ENCODE measurements at places on chromosomes 7 and 10.
A peak's percentile ranks its signal among the peaks of the same experiment; 100 is the strongest.

GRCh38 chr7:138776166-138776833, 21.5 kb upstream of the TMEM213 start:
- no peak for DNase-seq

DNA sequence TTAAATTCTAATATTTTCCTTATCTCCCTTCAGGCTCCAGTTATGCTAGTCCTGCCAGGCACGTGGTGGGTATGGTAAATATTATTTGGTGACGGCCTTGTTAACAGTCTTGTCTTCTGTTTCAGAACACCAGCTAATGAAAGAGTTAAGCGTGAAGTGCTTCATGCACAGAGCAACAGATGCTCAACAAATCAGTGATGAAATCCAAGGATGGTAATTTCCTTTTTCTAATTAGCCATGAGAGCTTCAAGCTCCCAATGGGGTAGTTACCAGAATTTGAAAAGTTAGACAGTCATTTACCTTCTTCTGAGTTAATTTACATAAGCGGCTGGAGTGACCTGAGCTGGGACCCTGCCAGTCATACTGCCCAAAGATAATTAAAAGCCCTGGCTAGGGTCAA, 1.9 kb upstream of the OTUD1 start:
- no peak for DNase-seq

DNA sequence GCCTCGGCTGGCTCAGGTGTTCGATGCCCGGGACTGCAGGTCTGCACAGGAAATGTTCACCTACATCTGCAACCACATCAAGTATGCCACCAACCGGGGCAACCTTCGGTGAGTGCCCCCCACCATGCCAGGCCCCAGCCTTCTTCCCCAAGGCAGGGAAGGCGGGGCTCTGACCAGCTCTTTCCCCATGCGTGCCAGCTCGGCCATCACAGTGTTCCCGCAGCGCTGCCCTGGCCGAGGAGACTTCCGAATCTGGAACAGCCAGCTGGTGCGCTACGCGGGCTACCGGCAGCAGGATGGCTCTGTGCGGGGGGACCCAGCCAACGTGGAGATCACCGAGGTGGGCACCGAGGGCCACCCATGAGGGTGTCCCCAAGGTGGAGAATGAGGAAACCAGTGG, 7.5 kb downstream of the NOS3 start:
- no peak for DNase-seq

GRCh38 chr7:99267481-99267840, 5.2 kb upstream of the MYH16 start:
- no peak for DNase-seq

DNA sequence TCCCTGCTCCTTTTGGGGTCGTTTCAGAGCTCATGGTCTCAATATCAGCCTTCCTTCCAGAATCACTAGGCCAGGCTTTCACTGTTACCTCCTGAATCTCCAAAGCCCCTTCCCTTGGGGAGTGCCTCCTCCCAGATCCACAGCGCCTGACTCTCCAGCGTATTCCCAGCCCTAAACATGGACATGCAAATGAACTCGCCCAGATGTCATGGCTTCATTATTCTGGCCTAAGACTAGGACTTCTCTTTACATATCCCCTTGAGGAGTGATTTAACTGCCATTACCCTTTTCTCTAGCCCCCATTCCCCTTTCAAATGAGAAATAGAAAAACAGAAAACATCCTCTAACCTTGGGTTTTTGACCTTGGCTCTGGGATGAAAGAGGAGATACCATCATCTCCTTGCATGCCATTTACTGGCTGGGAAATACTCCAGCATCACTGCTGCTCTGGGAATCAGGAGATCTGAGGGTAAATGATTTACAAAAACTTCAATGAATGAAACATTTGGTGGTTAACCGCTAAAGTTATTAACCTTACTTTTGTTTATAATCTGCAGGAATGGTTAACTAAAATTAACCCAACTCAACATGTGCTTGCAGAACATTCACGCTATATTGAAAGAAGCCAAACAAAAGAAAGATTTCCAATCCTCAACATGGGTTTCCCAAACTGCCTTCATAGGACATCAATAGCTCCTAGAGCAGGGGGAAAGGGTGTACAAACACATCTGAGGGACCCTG, 37.0 kb downstream of the FAM171A1 start:
- no peak for DNase-seq

GRCh38 chr10:43305876-43306275, 39.0 kb upstream of the RASGEF1A start:
- DNase-seq, result no peak

DNA sequence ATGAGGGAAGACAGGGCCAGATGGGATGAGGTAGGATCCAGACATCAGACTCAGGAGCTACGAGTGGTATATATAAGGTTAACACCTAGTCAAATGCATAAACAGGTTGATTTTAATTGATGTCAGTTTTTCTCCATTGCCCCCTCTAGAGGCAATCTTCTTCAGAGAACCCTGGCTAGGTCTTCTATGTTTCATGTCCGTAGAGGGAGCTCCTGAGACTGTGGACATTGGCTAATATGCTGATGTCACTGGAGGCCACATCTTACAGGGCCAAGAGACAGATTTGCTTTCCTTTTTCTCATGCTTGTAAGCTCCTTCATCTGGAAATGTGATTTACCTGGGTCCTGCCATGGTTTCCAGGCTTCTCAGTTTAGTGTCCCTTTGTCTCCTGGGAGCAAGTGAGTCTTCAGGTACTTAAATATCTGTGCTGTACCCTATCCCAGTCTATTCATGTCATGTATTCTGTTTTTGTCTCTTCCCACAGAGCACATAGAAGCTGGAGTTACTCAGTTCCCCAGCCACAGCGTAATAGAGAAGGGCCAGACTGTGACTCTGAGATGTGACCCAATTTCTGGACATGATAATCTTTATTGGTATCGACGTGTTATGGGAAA, 161.6 kb upstream of the PRSS1 start:
- no peak for DNase-seq

GRCh38 chr10:58776568-58777318, 264.1 kb downstream of the BICC1 start:
- no peak for DNase-seq

GRCh38 chr10:3735175-3735574, 49.8 kb downstream of the KLF6 start:
- no peak for DNase-seq

DNA sequence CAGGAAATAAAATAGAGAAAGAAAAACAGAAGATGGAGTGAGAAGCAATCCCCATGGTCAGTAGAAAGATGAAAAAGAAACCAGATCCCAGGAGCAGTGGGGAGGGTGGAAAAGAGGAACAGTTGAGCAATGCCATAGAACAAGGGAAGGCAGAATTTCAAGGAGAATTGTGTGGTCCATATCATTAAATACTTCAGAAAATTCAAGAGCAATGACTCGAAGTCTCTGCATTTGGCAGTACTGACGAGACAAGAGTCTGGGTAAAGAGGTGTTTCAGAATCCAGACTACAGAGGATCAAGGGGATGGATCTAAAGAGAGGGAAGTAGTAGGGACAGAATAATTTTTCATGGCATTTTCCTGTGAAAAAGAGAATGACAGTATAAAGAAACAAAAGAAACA, 512.6 kb downstream of the PHTF2 start:
- DNase-seq, result no peak

- DNase-seq, result no peak
Measured at GRCh38 chr7:159078911-159079270, 65.8 kb downstream of the VIPR2 start.

GRCh38 chr10:104300736-104301292, 31.8 kb downstream of the GSTO2 start:
- peak; percentile 45 for DNase-seq

GRCh38 chr7:20917603-20918002, 130.9 kb upstream of the SP8 start:
- no peak for DNase-seq

GRCh38 chr7:93310346-93310745, 78.2 kb downstream of the VPS50 start:
- DNase-seq, result no peak

DNA sequence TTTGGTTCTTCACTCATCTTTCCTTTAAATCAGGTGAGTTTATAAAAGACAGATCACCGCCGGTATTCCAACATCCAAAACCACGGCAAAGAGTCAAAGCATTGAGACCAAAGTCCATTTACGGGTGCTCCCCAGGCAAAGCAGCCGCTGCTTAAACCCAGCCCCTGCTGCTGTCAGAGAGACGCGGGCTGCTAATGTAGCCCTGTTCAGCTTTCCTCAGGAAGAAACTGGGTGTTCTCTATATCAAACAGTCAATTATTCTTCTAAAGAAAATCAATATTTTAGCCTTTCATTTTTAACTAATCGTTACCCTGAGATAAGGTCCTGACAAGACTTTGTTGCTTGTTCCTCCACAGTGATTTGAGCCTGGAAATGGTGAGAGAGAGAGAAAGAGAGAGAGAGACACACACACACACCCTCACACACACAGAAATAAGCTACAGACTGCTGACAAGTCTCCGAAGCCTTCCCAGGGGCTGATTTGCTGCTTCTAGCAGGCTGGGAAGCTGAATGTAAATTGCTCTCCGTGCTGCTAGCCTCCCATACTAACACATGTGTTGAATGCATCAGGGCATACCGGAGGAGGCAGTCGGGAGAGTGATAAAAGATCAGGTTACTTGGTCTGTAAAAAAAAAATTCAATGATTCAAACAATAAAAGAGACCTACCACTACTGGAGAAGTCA, 183.0 kb upstream of the ANK3 start:
- peak; percentile 23 for DNase-seq

DNA sequence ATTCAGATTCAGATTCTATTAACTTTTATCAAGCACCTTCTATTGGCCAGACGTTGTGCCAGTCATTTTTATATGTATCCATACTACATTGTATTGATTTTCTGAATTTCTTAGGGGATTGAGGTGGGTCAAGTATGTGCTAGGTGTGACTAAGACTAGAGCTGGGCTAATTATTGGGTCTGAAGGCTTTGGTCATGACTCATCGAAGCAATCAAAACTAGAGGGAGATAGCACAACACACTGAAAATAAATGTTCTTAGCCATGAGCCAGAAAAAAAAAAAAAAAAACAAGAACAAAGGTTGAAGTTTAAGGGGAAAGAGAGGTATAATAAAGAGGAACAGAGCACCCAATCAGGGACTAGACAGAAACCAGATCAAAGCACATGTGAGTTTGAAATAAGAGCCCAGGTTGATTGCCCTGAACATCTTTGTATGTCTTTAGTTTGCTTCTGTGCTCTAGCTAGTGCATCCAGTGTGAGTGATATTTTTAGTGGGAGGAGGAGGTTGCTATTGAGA, 171.6 kb upstream of the FOXP2 start:
- DNase-seq, result no peak

- no peak for DNase-seq
Measured at GRCh38 chr7:96238474-96238873, 83.4 kb downstream of the SLC25A13 start.

DNA sequence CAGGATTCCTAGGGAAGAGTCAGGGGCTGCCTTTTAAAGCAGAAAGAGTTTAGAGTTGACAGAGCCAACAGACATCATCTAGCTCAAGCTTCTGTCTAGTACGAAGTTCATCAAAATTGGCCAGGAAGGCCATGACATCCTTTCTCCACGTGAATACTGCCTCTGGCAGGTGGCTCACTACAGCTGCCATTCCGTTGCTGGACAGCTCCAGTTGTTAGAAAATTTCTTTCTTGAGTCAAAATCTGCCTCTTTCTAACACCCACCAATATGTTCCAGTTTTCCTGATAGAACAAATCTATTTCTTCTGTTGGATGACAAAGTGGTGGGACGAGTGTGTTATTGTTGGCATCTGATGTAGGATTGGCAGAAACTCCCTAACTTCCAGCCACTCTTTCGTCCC, 154.9 kb downstream of the ADRA2A start:
- DNase-seq, result no peak

GRCh38 chr7:131400681-131401176, 73.1 kb downstream of the MKLN1 start:
- no peak for DNase-seq

GRCh38 chr10:103630156-103630555, 136.7 kb downstream of the NEURL1 start:
- DNase-seq, result no peak

DNA sequence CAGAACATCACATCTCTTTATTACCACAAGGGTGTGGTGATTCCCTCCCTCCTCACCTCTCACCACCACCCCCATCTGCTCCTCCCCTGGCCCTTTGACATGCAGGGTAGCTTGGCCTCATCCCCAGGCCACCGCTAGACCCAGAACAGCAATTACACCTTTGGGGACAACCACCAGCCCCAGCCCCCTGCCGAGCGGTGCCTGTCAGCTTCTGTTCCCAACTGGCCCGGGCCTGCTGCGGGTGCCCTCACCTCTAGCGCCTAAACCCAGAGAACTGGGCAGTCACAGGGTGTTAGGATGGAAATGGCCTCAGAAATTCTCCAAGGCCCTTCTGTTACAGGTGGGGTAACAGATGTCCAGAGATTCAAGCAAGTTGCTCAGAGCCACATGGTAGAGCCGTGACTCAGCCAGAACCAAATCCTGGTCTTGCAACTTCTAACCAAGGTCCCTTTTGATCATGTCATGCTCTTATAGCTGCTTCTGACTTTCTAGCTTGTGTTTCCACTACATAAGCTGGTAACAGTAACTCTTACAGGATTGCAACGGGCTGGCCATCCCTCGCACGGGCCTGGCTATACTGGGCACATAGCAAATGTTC, 78.0 kb downstream of the PRKAG2 start:
- no peak for DNase-seq

DNA sequence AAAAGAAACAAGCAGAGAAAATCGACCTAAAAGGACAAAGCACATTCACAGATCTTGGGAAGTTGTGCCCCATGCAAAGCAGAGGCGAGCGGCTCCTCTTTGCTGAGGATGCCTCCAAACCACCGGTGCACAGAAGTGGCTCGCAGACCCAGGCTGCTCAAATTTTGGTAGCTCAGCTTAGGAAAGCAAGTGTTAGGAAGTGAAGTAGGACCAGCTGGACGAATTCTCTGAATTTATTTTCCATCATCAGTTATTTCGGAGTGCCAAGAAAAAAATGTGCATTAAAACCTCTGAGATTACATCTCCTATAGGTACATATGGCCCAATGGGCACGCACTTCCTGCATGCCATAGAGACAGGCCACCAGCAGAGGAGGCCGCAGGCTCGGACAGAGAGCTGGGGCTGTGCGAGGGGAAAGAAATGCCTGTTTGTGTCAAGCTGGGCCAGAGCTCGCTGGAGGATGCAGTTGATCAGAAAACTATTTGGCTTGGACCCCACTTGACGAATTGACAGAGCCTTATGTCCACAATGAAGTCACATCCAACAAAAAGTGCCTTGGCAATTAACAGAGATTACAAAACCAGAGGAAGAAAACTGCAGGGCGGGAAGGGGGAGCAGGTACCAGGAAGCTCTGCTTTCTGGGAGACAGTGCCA, 122.3 kb upstream of the LYZL2 start:
- peak; percentile 73 for DNase-seq

DNA sequence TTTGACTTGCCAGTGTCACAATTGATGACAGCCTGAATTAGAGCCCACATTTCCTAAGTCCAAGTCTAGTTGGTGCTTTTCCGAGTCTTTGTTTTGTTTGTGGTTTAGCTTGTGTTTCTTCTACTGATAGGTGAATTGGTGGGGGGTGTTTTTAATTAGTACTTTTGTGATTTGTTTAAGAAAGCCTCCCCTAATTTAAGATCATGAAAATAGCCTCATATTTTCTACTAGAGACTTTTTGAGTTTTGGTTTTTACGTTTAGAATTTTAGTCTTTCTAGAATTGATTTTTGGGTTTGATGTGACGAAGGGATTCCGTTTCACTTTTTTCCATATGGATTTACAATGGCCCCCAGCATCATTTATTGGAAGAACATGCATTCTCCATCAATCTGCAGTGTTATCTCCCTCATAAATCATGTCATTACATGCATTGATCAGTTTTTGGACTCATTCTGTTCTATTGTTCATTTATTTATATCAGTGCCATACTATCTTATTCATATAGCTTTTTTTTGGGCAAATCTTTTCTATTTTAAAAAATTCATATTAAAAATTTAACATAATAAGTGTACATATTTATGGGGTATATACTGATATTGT, 32.8 kb downstream of the BTRC start:
- no peak for DNase-seq

- no peak for DNase-seq
Measured at GRCh38 chr7:128831994-128832879, 2.0 kb downstream of the FLNC start.
